HCT116 (cell line): ENCODE measurements at places on chromosomes 13 and 19. TPM values are rescaled to one million over a fixed set of nuclear protein-coding genes. Genes with fewer than 3 reads are reported as not detected.

The ZFP82 gene
- total RNA-seq, result not detected

The NLRP9 gene
- not detected for total RNA-seq

The MCF2L gene
- total RNA-seq, result 19.3 TPM

The LIN7B gene
- total RNA-seq, result 7.2 TPM

The NAT14 gene
- total RNA-seq, result 55.3 TPM

The CLEC17A gene
- total RNA-seq, result not detected

The UBE2L5 gene
- 0.15 TPM for total RNA-seq

The POU2F2 gene
- 0.89 TPM for total RNA-seq

DNA sequence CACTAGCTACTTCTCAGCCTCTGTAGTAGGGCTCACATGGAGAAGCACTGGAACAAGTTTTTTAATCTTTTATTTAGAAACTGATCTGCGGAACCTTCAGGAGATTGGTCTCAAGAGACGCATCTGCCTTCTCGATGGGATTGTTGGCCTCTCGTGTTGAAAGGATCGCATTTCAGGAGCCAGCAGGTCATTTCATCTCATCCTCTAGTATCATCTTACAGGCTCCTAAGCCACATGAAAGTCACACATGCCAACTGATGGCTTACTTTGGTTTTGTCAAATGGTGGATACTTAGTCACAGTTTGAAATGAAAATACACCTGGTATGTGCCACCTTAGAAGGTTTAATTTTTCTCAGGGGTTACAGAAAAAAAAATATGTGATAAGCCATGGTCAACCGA lies 1703.6 kb downstream of the EFNB2 start:
- DNase-seq, result no peak

DNA sequence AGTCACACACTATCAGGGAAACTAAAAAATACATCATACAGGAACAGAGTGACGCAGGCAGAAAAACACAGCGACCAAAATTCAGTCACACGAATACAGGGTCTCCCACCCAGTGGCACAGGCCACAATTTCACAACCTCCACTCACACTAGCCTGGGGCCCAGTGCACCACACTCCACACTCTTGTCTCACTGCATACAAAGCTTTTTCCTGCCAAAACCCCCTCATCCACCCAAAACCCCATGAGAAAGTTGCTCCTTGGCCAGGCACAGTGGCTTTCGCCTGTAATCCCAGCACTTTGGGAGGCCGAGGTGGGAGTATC lies 1.2 kb downstream of the S1PR5 start:
- DNase-seq, result no peak

DNA sequence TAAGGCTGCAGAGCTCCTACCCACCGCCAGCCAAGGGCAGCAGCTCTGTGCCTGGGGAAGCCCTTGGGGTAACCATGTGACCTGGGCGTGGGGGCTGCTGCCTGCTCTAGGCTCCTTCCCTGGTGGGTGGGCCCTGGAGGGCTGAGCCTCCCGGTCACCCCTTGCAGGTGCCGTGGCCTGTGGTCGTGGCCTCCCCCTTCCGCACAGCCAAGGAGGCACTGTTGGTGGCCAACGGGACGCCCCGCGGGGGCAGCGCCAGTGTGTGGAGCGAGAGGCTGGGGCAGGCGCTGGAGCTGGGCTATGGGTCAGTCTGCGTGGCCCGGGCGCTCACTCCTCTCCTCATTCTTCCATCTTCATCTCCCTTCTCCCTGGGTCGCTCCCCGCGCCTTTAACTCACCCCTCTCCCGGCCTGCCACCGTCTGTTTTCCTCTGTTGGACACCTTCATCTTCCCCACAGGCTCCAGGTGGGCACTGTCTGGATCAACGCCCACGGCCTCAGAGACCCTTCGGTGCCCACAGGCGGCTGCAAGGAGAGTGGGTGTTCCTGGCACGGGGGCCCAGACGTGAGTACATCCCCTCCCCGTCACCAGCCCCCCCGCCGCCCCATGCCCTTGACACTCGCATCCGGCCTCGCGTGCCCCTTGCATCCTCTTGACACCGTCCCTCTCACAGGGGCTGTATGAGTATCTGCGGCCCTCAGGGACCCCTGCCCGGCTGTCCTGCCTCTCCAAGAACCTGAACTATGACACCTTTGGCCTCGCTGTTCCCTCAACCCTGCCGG lies 9.9 kb upstream of the FLT3LG start:
- DNase-seq, result no peak

- peak; percentile 94 for DNase-seq
Observed at GRCh38 chr13:31045286-31046081, 113.0 kb downstream of the TEX26 start.

DNA sequence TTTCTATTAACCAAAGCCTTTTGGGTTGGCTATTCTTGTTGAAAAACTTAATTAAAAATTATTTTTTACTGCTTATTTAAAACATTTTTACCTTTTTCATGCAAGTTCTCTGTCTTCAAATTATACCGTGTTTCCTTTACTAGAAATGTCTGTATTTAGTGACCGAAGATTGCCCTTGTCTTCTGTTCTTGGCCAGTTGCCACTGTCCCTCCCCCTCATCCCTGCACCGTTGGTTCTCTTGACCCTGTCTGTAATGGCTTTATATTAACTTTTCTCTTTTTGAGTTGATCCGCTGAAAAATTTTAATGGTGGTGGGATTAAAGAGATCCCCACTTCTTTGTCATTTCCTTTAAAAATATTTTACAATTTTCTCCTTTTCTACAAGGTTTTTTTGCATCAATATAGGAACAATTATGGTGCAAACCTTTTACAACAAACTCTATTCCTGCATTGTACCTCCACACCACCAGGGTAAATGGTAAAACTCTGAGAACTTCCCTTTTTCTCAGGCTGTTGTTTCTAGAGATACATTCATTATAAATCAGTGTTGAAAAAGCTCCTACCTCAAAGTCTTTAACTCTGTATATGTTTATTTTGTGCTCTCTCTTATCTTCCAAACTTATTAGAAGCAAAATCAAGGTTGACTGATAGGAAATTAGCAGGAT lies 12.9 kb upstream of the RNF113B start:
- DNase-seq, result no peak

DNA sequence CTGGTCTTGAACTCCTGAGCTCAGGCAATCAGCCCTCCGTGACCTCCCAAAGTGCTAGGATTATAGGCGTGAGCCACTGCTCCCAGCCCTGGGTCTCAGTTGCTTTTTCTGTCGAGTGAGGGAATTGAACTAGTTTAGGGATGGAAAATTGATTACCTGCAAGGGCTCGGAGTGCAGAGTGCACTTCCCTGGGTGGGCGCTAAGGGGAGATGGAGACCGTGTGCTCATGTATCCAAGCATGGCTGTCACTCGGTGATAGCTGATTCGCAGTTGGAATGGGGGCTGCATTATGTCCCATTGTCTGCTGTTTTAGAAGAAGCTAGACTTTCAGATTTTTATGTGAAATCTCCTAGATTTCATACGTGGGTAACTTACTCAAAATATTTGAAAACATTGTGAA lies 139.9 kb upstream of the RFC3 start:
- DNase-seq, result no peak

DNA sequence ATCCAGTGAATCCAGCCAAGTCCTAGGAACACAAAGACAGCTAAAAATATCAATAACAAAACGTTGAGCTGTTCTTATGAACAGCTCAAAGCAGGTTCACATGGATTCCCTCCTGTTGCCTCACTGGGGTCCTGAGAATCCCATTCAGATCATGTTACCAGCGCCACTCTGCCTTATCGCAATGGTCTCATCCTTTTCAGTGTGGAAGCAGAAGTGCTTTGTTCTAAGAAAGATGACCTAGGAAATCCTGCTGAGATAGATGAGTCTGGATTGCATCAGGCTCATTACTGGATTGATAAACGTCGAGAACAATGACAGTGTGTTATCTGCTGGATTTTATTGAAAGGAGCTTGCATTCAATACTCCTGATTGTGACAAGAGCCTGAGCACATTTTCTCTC lies 87.0 kb downstream of the SLAIN1 start:
- no peak for DNase-seq

DNA sequence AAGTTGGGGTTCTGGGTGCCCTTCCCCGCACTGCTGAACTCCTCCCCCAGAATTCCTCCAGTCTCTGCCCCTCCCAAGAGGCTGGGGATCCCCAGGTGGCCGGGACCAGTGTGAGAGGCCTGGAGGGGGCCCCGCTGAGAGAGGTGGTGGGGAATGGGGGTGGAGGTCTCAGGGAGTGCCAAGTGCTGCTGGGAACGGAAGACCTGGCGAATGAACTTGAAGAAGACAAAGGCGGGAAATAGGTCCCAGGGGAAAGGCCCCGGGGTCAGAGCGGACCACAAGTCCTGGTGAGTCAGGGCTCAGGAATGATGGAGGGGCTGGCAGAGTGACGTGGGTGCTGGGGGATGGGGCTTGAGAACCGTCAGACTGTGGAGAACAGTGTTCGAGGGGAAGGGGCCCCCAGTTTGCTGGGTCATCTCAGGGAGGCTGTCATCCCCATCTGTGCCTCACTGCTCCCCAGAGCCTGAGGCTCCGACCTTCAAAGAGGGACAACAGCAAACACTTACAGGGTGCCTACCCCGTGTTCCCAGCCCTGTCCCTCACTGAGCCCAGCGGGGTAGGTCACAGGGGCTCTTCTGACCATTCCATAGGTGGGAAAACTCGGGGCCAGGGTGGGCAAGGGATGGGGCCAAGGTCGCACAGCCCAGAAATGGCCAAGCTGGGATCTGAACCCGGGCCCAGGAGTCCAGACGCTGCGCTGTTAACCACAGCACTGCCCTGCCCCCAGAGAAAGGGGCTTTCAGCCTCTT lies 16.0 kb upstream of the SEMA6B start:
- no peak for DNase-seq

- no peak for DNase-seq
Observed at GRCh38 chr13:33832872-33833271, 14.9 kb downstream of the RFC3 start.

- no peak for DNase-seq
Observed at GRCh38 chr13:30779608-30780007, 44.3 kb downstream of the ALOX5AP start.

GRCh38 chr13:78784014-78784750 lies 125.2 kb upstream of the OBI1 start:
- DNase-seq, result no peak

DNA sequence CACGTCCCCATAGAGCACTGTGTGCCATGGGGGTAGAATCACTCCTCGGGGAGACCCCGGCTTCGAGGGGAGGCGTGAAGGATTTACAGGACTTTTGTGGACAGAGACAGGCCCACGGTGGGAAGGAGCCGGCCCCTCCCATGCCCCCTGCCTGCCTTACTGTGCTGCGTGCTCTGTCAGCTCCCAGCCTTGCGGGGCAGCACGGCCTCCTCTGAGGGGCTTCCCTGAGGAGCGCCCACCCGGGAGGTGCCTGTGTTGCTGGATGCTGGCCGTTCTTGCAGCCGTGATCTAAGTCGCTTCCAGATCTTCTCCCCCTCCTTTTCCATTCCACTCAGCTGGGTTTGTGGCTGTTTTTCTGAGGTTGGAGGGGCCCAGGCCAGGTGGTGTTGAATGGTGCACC lies 29.1 kb downstream of the PLEKHJ1 start:
- DNase-seq, result no peak
